ENCODE measurements at places on chromosomes 1 and 21.

DNA sequence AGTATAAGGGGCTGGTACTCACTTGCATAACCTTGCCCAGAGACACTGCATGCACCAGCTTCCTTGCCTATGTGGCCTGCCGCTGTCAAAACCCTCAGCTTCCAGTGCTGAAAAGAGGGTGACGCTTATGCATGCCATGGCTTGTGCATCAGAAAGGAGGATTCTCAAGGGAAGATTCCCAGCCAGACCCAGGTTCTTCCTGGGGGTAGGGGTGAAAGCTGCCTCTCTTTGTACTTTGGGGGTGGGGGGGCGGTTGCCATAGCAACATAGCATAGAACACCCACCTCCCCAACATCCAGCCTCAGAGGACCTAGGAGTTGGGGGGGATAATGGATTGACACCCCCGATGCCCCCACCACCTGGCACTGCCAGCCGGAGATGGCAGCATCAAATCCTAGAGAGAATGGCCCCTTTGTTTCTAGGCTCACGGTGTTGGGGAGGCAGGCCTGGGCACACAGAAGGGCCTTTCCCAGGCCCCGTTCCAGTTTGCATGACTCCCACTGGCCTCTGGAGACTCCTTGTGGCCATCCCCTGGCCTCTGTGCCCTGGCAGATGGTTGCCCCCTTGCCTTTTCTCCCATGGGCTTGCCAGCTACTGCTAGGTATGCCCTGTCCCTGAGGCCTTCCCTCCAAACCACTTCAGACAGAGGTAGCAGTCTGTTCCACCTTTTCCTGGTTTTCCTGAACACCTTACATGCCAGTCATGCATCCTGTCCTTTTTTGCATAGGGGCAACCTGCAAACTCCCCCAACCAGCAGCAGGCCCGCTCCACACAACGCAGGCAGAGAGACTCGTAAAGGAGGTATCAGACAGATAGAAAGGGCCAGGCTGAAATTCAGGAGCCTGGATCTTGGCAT lies 44.6 kb downstream of the RHBG start:
- peaks cover under 1% of the 10 kb centered on the region for H3K4me1 ChIP-seq
- no peak for DNase-seq
- no peak overlapping the region for H3K4me3 ChIP-seq
- H3K27ac ChIP-seq, result no peak overlapping the region
- no peaks in the 10 kb centered on the region for H3K27me3 ChIP-seq

DNA sequence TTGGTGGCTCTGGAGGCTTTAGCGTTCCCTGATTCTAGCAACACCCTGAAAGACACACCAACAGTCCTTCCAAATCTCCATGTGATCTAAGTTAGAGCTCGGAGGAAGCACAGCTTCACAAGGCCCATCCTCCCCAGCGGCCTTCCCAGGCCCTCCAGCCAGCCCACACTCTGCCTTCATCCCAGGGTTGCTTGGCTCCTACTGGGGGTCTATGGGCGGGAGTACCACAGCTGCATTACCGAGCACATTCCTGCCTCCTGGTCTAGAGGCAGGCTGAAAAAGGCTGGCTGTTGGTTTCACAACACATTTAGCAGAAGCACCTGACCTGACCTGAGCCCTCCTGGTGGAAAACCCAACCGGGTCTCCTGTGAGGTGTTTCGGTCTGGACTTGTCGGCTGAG lies 54.7 kb upstream of the TRIM67 start:
- no peak overlapping the region for H3K27ac ChIP-seq
- H3K36me3 ChIP-seq, result no peaks in the 10 kb centered on the region
- H3K4me3 ChIP-seq, result no peak overlapping the region

GRCh38 chr1:200211157-200211556 lies 183.6 kb downstream of the NR5A2 start:
- H3K4me3 ChIP-seq, result no peak overlapping the region
- no peak overlapping the region for H3K27ac ChIP-seq

DNA sequence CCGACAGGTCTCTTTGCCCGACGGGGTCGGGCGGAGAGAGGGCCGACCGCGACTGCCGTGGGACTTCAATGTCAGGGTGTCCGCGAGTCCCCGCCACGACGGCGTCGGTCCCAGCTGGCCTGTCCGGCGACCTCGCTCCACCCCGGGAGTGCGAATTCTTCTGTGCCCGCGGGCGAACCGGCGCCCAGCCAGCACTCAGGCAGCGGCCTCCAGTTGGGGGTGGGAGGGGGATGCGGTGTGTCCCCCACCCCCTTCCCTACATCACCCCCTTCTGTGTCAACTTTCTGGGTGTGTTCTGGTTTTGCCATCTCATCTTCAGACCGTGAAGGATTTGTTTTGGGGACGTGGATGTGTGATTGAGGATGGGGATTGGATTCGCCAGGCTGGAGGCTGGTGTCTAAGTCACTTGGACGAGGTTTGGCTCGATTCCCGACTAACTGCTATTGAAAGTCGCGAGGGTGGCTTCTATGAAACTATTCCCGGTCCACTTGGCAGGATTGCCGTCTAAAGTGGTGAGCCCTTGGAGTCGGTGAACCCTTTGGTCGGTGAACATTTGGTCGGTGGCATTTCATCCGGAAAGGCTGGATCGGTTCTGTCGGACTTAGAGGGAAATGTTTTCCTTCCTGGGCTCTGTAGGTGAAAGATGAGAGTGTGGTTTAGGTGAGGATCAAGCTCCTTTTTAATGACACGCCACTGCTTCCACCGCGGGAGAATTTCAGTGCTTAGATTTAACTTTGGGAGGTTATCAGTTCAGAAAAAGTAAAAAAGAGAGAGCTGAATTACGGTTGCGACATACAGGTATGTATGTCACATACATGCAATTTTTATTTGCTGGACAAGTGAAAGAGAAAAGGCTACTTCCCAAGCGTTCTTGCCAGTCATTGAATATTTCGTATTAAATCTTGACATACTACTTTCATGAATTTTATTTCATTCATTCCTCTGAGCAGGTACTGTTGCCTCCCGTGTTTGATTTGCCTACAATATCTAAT lies 771 bp downstream of the ABCD3 start:
- H3K27me3 ChIP-seq, result no peaks in the 10 kb centered on the region
- H3K27ac ChIP-seq, result no peak overlapping the region
- no peaks in the 10 kb centered on the region for H3K4me1 ChIP-seq
- H3K36me3 ChIP-seq, result no peaks in the 10 kb centered on the region

- no peaks in the 10 kb centered on the region for H3K4me1 ChIP-seq
- H3K4me3 ChIP-seq, result no peak overlapping the region
Measured at GRCh38 chr1:59761443-59761842, 53.3 kb upstream of the HOOK1 start.

DNA sequence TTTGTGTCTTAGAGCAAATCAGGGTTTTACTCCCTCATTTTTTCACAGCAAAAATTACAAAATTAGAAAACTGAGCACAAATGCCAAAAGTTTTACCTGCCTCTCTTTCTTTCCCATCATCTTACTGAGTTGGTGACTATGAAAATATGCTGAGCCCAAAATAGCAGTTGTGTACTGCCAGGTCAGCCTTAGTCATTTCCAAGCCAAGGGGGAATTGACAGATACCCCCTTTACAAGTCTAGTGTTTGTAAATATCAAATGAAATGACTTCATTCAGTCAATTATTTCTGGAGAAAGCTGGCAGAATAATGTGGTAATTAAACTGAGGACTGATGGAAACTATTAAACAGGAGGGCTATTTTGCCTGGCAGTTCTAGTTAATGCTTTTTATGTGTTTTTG lies 11.4 kb upstream of the GORAB start:
- no peaks in the 10 kb centered on the region for H3K27me3 ChIP-seq
- H3K4me1 ChIP-seq, result no peaks in the 10 kb centered on the region
- no peaks in the 10 kb centered on the region for H3K36me3 ChIP-seq
- no peak overlapping the region for H3K27ac ChIP-seq
- DNase-seq, result no peak

- no peak overlapping the region for H3K27ac ChIP-seq
- H3K27me3 ChIP-seq, result no peaks in the 10 kb centered on the region
- DNase-seq, result no peak
- H3K4me1 ChIP-seq, result no peaks in the 10 kb centered on the region
- H3K36me3 ChIP-seq, result no peaks in the 10 kb centered on the region
Measured at GRCh38 chr1:236734141-236734765, 48.0 kb downstream of the ACTN2 start.

GRCh38 chr1:47405697-47406096 lies 10.4 kb upstream of the FOXE3 start:
- H3K36me3 ChIP-seq, result no peaks in the 10 kb centered on the region
- H3K4me1 ChIP-seq, result no peaks in the 10 kb centered on the region
- no peaks in the 10 kb centered on the region for H3K27me3 ChIP-seq
- H3K4me3 ChIP-seq, result no peak overlapping the region
- no peak overlapping the region for H3K27ac ChIP-seq
- peak; percentile 45 for DNase-seq

DNA sequence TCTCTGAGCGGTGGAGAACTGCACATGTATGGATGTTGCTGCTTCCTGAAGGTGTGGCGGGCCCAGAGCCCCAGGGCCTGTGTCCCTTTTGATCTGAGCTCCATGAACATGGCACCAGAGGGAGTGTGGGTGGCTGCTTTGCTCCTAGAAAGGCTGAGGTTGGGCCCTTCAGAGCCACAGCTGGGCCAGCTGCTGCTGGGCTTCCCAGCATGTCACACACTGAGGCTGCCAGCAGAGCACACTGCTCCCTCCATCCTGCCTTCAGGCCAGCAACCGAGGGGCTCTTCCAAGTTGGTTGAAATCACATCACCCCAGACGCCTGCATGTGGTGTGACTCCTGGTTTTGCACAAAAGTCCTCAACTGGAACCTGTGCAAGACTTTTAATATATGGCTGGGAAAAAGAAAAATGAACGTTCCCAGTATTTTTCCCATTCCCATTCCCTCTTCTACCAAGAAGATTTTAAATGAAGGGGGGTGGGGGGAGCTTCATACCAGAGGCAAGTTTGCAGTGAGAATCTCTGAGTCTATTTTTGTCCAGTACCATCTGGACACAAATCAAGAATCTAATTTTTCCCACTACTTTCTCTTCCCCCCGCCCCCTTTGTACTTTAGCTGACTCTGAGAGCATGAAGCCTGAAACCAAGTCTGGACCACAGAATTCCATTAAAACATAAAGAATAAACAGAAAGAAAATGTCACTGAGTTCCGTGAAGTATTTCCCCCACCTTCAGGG lies 26.2 kb upstream of the NGF start:
- no peak for DNase-seq
- H3K27ac ChIP-seq, result no peak overlapping the region
- H3K27me3 ChIP-seq, result no peaks in the 10 kb centered on the region
- H3K4me3 ChIP-seq, result no peak overlapping the region

- no peak overlapping the region for H3K4me3 ChIP-seq
- no peaks in the 10 kb centered on the region for H3K36me3 ChIP-seq
- H3K27me3 ChIP-seq, result no peaks in the 10 kb centered on the region
- no peak overlapping the region for H3K27ac ChIP-seq
- no peaks in the 10 kb centered on the region for H3K4me1 ChIP-seq
- no peak for DNase-seq
Measured at GRCh38 chr21:45910548-45911221, 70.9 kb upstream of the COL6A1 start.

- no peaks in the 10 kb centered on the region for H3K36me3 ChIP-seq
- H3K27me3 ChIP-seq, result no peaks in the 10 kb centered on the region
- peaks cover 10% of the 10 kb centered on the region for H3K4me1 ChIP-seq
- peak within 1 kb of the TSS; percentile 64 for H3K4me3 ChIP-seq
- peak; percentile 43 for DNase-seq
Measured at GRCh38 chr1:46616277-46617107, at the start of gene MOB3C. MOB3C (minus strand) TSS chr1:46616811; CDS start chr1:46613321, 3,490 bp downstream.

DNA sequence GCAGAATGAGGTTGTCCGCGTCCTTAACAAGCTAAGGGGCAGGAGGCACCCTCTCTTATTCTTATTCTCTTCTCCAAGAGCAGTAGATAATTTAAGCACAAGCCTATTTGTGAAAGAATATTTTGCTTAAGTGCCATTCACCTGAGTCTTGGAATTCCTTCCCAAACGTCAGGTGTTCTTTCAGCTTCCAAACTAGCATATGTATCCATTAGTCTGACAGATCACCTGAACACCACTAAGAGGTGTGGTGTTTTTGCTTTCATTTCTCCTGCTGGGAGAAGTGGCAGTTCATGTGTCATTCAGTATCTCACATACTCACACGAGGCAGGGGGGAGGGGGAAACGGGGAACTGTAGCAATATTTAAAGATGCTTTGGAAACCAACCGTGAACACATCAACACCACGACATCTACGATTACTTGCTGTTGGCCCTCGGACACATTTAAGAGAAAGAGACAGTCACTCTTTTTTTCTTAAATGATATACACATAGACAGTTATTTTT lies 45.5 kb upstream of the RBM15 start:
- H3K4me3 ChIP-seq, result no peak overlapping the region
- no peaks in the 10 kb centered on the region for H3K4me1 ChIP-seq
- no peaks in the 10 kb centered on the region for H3K36me3 ChIP-seq
- DNase-seq, result no peak
- H3K27me3 ChIP-seq, result no peaks in the 10 kb centered on the region
- H3K27ac ChIP-seq, result no peak overlapping the region

DNA sequence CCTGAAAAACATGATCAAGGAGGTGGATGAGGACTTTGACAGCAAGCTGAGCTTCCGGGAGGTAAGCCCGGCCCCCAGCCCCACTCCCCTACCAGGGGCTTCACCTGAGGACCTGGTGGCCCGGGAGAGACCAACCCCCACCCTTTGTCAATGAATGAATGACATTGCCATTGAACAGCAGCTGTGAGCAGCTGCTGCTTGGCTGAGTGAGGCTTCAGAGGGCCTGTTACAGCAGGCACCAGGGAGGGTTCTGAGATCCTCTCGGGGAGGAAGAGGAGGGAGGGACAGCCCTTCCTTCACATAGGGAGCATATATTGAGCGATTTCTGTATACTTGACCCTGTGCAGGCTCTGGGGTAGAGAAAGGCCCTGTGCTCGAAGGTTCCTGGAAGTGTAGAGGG lies 12.3 kb upstream of the CTRC start:
- no peak overlapping the region for H3K27ac ChIP-seq
- H3K4me1 ChIP-seq, result no peaks in the 10 kb centered on the region
- H3K36me3 ChIP-seq, result no peaks in the 10 kb centered on the region
- DNase-seq, result no peak
- no peaks in the 10 kb centered on the region for H3K27me3 ChIP-seq

DNA sequence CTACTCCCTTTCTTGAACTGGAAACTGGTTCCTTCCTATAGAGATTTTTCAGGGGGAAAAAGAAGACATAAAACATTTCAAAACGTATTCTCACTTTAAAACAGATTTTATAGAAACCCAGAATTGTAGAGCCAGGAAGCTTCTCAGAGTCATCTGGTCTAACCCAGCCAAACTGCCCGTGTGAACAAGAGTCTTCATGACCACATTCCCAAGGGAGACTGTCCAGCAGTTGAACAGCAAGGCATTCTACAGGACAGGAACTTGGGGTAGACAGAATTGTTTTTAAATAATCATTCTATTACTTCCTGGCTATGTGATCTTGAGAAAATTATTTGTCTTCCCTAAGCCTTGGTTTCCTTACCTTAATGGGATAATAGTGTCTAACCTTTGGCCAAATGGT lies 163.5 kb upstream of the IVNS1ABP start:
- no peak overlapping the region for H3K4me3 ChIP-seq
- H3K4me1 ChIP-seq, result no peaks in the 10 kb centered on the region
- DNase-seq, result no peak
- no peak overlapping the region for H3K27ac ChIP-seq

All from mesendoderm (in vitro differentiated cells).